ENCODE measurements at places on chromosomes 6 and 20. TPM values are rescaled to one million over a fixed set of nuclear protein-coding genes. Genes with fewer than 3 reads are reported as not detected.

The SCRT2 gene
- not detected for polyA plus RNA-seq

The DYNLRB1 gene
- 224 TPM for polyA plus RNA-seq

The MATN4 gene
- polyA plus RNA-seq: not detected

The SLC22A7 gene
- not detected for polyA plus RNA-seq

The TFAP2A gene
- not detected for polyA plus RNA-seq

Data from stomach (tissue), 19 donors.